ENCODE measurements at places on chromosomes 4 and X.

DNA sequence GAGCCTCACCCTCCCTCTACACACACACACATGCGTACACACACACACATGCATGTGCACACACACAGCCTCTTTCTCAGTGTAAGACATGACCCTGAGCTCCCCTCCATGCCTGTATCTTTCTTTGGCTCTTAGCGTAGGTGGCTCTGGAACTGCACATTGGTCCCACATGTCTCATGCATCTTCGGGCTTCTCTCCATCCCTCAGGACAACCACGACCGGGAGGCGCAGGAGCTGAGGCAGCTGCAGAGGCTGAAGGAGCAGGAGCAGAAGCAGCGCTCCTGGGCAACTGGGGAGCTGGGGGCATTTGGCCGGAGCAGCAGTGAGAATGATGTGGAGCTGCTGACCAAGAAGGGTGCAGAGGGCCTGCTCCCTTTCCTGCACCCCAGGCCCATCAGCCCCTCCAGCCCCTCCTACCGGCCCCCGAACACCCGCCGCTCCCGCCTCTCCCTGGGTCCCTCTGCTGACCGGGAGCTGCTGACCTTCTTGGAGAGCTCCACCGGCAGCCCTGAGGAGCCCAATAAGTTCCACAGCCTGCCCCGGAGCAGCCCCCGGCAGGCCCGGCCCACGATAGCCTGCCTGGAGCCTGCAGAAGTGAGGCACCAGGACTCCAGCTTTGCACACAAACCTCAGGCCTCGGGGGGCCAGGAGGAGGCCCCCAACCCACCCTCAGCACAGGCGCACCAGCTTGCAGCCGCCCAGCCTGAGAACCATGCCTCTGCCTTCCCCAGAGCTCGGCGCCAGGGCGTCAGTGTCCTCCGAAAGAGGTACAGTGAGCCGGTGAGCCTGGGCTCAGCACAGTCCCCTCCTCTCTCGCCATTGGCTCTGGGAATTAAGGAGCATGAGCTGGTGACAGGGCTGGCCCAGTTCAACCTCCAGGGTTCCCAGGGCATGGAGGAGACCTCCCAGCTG lies 38.6 kb downstream of the FHDC1 start:
- no peak for DNase-seq

GRCh38 chr4:121308328-121308663 lies 72.5 kb downstream of the QRFPR start:
- no peak for DNase-seq

DNA sequence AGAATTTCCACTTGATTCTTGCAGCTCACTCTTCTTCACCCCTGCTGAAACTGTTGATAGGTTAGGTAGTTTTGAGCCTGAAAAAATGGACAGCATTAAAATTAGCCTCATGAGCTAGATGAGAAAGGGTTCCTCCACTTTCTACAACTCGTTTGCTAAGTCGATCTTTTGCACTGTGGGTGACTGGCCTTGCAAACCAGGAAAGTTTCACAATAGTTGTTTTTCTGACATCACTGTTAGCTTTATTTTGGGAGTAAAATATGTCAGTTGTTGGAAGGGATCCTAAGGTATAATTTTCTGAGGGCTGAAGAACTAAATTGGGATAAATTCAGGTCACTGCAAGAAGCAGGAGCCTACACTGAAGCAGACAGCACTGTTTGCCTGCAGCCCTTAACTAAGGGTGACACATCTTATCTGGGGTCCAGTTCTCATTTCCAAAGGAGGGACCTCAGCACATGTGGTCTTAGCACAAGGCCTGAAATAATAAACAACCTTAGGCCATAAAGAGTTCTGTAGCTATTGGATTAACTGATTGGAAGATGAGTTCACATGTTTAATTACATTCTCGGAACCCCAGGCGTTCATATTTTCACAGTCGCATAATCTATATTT lies 29.1 kb downstream of the ANAPC4 start:
- no peak for DNase-seq

DNA sequence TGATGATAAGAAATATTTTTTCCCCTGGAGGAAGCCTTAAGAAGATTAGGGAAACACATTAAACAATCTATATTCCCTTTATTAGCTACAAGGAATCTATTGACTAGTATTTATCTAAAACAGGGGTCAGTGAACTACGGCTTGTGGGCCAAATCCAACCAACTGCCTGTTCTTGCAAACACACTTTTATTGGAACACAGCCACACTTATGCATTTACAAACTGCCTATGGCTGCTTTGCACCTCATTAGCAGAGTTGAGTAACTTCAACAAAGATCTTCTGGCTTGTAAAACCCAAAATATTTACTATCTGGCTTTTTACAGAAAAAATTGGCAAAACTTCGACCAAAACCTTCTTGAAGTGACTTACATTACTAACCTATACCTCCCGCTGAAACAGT lies 733.9 kb upstream of the FTHL17 start:
- DNase-seq = no peak

GRCh38 chr4:155679343-155679742 lies 12.7 kb downstream of the GUCY1A1 start:
- DNase-seq = no peak

DNA sequence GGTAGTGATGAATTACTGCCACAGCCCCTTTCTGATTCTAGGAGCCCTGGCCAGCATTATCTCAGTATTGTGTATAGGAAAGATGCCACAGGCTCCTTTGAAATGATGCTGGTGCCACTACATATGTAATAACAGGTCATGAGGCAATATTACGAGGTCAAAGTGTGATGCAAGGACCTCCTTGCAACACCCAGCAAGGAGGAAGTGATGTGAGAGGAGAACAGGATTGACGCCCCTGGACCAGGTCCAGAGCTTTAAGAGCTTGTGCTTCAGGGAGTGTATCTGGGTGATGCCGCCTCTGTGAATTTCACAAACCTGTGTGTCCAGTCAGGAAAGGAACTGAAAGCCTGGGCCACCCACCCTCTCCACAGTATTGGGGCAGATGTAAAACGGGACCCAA lies 261.8 kb downstream of the MID1IP1 start:
- DNase-seq = no peak

- DNase-seq = no peak
Observed at GRCh38 chr4:28469886-28470285, 1609.2 kb downstream of the STIM2 start.

DNA sequence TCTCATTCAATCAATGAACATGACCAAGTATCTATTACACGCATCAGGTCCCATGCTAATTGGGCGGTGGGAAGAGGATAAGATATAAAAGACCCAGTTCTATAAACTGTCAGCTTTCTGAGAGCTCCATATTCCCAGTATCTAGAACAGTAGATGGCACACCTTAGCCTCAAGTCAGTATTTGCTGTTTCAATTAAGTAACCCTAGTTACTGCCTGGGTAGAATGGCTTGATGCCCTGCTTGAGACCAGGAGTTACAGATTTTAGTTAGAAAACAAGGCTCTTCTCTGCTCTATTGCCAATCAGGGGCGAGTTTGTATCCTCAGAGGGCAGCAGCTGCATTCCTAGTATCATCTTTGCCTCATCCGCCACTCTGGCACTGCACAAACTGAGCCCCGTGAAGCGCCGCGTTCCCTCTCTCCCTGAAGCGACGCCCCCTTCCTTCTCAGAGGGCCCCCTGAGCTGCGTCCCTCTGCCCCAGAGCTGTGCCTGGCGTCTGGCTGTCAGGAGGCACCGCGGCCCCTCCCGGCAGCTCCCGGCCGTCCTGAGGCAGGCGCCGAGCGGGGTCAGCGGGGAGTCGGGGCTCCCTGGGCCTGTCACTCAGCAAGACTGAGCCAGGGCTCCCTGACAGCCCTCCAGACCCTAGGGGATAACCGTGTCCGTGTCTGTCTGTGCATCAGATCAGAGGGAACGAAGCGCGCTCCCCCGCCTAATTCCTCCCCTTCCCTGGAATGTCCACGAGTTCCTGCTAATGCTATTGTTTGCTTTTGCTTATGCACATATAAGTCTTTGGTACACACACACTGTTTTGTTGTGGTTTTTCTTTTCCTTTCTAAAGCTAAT lies 212.4 kb upstream of the TTC29 start:
- DNase-seq = peak; percentile 5

DNA sequence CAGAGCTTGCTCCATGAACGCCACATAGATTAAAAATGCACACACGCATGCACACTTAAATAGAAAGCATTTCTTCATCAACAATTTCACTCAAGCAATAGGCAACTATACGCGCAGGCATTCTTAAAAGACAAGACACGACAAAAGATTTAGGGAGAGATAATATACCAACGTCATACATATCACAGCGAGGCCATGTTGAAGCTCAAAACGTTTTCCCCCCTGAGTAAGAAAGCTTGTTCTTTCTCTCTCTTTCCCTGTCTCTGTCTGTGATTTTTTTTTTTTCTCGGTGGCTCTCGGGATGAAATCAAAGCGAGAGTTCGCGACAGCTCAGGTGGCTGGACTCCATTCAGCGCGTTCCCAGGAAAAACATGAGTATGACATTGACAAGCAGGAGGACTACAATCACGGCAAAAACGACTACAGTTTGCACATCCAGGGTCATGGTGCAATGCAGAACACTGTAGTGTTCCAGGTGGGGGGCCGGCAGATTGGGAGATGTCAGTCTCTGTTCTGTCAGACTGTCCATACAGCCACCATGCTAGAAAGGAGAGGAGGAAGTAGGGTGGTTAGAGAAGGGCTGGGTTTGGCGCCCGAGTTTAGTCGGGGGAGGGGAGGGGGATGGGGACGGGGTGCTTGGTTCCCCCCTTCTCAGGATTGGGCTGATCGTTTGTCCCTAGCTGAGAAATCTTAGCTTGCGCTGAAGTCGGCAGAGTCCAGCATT lies 30.7 kb downstream of the ARHGEF9 start:
- no peak for DNase-seq

- no peak for DNase-seq
Observed at GRCh38 chr4:21571100-21571499, 377.5 kb downstream of the KCNIP4 start.
